Stimulated activated CD4-positive, alpha-beta T cell treated with anti-CD3 and anti-CD28 coated beads, TNF-alpha, amount 100 ng/mL, for 24 hours (primary cell): ENCODE measurements at places on chromosomes 16 and 17.

- DNase-seq: no peak
Observed at GRCh38 chr16:58127033-58127556, 2.1 kb downstream of the CFAP20 start.

DNA sequence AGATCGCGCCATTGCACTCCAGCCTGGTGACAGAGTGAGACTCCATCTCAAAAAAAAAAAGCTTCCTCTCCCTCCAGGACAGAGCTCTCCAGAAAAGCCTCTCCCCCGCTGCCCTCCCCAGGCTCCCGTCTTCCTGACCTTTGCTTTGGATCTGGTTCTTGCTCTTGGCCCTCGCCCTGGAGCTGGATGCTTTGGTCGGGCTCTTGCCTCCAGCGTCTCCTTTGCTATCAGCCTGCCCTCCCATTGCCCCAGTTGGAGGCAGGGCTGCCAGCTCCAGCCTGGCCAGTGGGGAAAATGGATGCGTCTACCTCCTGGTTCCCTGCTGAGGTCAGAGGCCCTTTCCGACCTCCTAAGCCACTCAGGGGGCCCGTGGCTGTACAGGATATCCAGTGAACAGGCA, 35.9 kb downstream of the TRARG1 start:
- no peak for DNase-seq

GRCh38 chr16:89314357-89314756, 96.9 kb downstream of the ZNF778 start:
- DNase-seq: no peak

DNA sequence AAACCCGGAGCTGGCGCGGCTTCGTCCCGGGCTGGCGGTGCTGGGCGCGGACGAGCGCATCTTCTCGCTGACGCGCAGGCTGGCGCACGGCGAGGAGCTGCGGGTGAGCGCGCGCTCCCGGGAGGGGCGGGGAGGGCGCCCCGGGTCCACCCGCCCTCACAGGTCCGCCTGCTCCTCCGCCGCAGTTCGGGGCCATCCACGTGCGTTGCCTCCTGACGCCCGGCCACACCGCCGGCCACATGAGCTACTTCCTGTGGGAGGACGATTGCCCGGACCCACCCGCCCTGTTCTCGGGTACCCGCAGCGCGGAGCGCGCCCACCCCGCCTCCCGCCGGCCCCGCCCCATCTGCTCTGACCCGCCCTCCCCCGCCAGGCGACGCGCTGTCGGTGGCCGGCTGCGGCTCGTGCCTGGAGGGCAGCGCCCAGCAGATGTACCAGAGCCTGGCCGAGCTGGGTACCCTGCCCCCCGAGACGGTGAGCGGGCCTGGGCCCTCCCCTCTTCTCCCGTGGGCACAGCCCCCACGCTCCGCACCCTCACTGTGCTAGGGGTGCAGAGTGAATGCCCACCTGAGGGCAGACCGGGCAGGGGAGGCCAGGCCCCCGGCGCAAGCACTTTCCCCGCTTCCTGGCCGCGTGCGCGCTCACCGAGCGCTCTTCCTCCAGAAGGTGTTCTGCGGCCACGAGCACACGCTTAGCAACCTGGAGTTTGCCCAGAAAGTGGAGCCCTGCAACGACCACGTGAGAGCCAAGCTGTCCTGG, 1.4 kb downstream of the HAGHL start:
- DNase-seq: no peak

GRCh38 chr16:4016005-4016352, 100.3 kb downstream of the ADCY9 start:
- no peak for DNase-seq

- peak; percentile 51 for DNase-seq
Observed at GRCh38 chr17:82212331-82213250, at the start of gene CCDC57. Gene CCDC57, minus strand, starts transcription at chr17:82212842. Its CDS starts 10,898 bp downstream, at chr17:82201944.

DNA sequence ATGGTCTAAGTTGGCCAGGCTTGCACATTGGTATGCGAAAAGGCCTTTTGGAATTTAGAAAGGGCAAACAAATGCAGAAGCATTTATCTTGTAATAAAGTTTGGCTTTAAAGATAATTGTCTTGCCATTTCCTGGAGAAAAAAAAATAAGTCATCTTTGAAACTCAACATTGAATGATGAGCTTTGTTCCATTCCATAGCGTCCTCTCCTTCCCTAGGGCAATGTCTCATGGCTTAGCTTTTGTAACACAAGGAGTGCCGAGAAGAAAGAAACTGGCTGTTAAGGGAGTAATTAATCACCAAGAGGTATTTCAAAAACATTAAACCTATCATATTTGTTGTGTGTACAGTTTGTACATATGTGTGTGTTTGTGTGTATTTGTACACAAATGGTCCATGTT, 372.3 kb downstream of the NPIPA8 start:
- DNase-seq: no peak

DNA sequence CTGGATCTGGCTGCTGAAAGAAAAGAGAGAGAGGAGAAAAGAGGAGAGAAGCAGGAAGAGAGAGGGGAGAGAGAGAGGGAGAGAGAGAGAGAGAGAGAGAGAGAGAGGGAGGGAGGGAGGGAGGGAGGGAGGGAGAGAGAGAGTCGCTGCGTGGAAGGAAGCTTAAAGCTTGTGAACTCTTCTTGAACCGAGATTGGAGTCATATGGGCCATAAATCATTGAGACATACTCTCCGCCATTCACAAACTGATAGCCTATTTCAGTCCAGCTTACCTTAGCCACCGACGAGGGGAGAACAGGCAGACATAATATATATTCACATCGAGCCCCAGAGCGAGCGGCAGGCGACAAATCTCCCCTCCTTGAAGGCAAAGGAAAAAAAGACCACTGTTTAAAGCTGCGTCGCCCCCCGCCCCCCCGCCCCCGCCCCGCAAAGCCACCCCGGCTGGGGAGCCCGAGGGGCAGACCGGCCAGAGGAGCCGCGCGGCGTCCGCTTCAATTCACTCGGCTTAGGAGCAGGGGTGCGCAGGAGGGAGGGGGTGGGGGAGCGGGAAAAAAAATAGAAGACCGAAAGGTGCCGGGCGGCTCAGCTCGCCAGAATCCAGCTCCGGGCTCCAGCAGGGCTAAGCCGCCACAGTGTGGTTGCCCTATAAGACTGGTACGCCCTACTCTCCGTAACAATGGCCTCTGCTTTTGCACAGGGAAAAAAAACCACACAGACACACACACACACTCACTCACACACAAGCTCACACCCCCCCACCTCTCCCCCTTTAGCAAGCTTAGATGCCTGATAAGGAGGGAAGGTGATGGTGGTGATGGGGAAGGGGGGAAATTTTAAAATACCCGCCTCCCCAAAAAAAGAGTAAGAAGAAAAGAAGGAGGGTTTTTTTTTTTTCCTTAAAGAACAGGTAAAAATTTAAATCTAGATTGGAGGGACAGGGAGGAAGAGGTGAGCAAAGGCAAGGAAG, 10.6 kb upstream of the HOXB2 start:
- DNase-seq: no peak

- DNase-seq: no peak
Observed at GRCh38 chr17:74971842-74972106, 785 bp downstream of the HID1 start.

- DNase-seq: no peak
Observed at GRCh38 chr17:45397796-45398195, 34.9 kb downstream of the ARHGAP27 start.
